ENCODE measurements at places on chromosomes 7 and 10.

GRCh38 chr7:92750447-92750839, 85.9 kb downstream of the CDK6 start:
- DNase-seq, result no peak

GRCh38 chr10:29977171-29977570, 82.2 kb downstream of the JCAD start:
- no peak for DNase-seq

DNA sequence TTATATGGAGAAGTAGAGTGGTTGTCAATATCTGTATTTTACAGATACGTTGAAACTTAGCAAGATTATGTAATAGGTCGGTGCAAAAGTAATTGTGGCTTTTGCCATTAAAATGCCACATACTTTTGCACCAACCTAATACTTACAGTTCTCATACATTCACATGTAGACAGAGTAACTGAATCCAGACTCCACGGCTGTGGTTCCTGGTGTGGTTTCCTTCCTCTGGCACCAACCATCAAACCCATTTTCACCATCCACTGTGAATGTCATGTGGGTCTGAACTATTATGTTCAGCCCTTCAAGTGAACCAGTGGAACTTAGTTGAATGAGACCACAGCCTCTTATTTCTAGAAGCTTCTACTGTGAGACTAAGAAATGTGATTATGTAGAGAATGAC, 31.5 kb upstream of the SLIT1 start:
- DNase-seq, result no peak

DNA sequence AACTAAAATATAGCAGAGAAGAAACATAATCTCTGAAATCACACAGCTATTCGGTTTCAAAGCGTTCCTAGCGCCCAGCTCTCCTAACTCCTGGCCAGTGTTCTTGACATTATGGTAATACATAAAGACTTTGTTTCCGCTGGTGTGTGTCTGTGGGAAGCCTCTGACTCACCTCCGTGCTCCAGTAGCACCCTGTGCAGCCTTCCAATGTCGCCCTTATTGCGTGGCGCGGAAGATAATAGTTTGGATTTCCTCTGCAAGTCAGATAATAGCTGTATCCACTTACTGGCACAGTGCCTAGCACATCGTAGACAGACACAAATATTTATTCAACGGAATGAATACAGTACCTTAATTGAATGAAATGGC, 570 bp downstream of the BMS1 start:
- peak; percentile 14 for DNase-seq

GRCh38 chr7:129773328-129773731, 161.8 kb downstream of the NRF1 start:
- no peak for DNase-seq

DNA sequence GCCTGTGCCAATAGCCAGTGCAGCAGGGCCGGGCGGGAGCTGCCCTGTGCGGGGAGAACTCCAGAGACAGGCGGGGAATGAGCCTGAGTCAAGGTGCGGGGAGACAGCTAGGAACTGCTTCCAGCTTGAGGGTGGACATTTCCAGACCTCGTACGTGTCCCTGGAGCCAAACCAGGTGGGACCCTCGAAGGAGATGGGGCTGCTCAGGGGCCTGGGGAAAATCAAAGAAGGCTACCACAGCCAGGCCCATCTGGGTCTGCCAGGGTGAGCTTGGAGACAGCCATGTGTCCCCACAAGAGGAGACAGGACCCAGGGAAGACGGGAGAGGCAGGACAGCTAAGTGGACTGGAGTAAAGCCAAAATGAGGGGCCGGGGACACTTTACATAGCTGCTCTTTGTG, 504.9 kb upstream of the MGMT start:
- DNase-seq, result no peak

DNA sequence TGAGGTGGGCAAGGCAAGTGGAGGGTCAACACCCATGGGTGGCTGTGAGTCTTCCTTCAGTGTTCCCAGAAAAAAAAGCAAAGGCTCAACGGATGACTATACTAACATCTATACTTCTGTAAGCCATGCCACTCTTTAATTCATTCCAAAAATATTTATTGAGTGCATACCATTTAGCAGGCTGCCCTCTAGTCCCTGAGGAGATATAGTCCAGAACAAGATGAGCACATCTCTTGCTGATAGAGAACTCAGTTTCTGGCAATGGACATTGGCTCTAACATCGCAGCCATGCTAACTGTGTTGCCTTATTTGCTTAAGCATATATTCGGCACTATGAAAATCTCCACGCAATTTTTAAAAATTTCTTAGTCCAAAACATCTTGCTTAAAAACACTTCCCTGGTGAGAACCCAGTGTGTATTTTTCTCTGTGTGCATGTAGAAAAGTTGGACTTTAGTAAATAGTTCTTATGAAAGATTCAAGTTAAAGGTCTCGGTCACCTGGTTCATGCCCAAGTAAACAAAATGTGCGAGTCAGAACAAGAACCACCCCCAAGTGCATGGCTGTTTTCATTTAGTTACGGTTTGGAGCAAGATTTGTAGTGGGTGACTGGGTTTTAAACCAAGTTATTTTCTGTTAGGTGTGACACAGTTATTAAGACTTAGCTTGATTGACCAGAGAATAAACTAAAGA, 69.8 kb downstream of the MET start:
- no peak for DNase-seq

GRCh38 chr10:130040817-130041330, 69.8 kb downstream of the C10orf143 start:
- no peak for DNase-seq

GRCh38 chr10:45249978-45250693, 65.3 kb downstream of the OR13A1 start:
- DNase-seq, result peak; percentile 55

DNA sequence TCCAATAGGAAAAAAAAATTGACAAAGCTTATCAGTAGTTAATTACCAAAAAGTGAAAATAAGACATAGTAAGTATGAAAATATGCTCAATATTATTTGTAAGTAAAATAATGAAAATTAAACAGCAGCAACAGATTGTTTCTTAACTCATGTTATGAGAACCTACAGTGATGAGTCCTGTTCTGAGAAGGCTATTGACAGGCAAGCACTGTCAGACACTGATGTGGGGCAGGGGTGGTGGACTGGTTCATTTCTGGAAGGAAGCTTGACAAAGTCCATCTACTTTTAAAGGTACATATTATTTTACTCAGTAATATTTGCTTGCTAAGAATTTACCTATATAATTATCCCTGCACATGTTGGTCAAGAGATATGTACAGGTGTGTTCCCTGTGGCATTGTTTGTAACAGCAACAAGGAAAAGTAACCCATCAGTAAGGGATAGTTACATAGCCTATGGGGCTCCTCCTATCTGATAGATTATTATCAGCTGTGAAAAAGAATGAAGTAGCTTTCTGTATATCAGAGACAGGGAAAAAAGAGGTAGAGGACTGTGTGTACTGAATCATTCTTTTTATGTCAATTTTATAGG, 161.6 kb downstream of the RTKN2 start:
- no peak for DNase-seq

- no peak for DNase-seq
Measured at GRCh38 chr7:155653803-155654202, 9.3 kb downstream of the RBM33 start.

DNA sequence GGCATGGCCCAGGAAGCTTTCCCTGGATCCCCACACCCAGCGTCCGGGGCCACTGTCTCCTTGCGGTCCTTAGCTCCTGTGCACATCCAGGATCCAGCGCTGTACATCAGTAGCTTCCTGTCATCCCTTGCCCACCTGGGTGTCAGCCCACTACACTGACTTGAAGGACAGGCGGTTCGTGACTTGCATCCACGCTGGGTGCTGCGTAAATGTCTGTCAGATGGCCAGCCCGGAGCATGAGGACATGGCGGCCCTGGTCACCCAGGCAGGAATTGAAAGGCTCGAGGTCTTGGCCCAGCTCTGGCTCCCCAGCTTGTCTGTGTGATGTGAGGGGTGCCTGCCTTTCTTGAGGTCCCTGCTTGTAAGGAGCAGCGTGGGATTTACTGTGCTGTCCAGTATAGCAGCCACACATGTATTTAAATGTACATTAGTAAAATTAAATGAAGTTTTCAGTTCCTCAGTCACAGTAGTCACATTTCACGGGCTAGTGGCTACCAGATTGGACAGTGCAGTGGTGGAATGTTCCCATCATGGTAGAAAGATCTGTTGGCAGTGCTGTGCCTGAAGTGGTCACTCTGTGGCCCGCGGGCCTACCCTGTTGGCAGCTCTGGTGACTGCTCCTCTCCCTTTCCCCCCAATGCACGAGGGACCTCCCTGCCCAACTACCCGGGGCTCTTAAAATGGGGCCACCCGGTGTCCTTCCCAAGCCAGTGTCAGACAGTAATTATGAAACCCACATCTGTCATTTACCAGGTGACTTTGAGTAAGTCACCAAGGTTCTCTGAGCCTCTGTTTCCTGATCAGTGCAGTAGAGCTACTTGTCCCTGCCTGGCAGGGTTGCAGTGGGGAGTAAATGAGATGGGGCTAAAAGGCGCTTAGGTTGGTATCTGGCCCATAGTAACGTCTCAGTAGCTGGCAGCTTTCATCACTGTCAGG, 97.8 kb upstream of the PPIF start:
- DNase-seq, result no peak

DNA sequence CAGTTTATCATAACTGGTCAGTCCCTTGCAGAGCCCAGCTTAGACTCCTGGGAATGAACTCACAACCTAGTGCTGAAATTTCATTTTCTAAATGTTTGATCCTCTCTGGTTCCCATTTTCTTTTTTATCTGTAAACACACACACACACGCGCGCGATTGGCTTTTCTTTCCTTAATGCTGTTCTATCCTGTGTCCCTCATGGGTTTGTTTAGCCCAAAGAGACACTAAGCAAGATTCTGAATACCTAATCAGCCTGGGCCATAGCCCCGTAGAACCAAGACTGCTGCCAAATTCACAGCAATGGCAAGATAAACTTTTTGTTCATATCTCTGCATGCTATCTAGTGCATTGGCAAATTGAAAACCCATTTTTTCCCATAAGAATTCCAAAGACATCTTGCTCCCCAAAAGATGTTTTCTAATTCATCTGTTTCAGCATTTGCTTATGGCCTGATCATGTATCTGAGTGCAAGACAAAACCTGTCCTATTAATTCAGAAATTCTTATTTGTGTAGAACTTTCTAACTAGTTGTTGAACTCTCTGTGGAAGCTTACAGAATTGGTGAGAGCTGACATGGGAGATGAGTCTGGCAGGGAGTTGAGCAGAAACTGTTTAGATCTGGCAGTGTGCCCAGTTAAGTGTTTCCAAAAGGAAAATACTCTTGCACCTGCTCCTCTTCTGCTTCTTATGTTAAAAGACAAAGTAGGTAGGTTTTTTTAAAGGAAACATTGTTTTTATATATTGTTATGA, 1.8 kb upstream of the IFIT1 start:
- DNase-seq, result peak; percentile 11

- DNase-seq, result no peak
Measured at GRCh38 chr10:104574427-104574826, 66.7 kb upstream of the SORCS3 start.

GRCh38 chr10:132641966-132642731, 104.6 kb downstream of the INPP5A start:
- DNase-seq, result no peak

DNA sequence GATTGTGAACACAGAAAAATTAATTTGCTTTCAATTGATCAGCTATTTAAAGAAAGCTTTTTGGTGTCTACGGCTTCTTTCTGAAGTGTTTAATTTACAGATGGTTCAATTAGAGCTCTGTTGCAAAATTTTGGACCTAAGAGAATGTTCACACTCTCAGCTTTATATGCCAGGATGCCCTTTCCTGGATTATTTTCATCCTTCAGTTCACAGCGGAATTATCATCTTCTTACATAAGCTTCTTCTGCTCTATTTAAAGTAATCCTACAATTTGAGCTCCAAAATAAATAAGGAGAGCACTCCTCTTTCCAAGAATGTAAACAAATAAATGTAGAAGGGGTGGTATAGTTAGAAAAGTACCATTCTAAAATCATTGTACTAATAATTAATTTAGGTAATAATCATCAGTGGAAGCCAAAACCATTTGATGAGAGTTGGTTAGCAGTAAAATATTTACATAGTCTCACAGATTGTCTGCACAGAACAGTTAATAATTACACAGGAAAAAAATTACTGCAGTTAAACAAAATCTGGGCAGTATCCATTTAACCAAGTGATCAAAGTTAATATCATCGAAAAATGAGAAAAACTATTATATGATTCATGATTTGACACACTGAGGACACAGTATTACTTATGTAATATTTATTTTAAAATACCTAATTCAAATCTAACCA, 298.0 kb upstream of the TMEM229A start:
- no peak for DNase-seq

DNA sequence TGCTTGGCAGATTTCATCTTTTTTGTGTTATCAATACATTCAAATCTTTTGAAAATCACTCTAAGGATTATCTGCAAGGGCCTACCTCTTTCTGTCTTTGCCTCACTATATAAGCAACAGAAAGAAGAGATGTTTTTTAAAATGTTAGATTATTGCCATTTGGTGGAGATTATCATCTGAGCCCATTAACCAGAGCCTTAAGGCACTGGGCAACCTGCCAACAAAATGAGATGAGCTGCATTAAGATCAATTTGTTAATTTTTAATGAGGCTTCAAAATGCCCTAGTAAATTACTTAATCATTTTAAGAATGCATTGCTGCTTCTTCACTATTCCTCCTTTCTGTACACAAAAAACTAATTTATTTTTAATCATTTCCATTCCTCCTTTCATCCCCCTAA, 314.1 kb downstream of the SNX13 start:
- no peak for DNase-seq

DNA sequence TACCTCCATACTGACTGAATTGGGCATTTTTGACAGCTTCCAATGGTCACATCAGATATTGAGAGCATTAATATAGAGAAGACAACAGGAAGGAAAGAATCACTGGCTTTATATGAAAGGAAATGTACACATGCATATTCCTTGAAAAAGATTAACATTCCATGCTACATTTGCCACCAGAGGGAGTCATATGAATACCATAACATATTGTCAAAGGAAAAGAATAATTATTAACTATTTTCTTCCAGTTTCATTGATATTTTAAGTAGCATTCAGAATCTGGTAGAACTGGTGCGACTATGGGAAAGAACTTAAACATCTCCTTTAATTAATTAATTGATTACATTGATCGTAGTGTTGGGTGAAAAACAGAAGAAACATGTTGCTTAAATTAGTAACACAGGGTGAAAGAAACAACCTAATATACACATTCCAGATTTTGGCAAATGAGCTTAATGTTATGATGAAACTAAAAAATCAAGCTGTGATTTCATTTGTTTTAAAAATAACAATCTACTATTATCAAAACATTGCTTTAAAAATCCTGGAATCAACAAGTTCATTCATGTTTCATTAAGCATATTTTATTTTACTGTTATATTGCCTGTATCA, 71.5 kb downstream of the GPR85 start:
- no peak for DNase-seq

GRCh38 chr7:107696330-107696946, 35.8 kb downstream of the SLC26A4 start:
- no peak for DNase-seq

- DNase-seq, result no peak
Measured at GRCh38 chr10:115953281-115953680, 319.7 kb downstream of the GFRA1 start.

All from NCI-H2171 treated with DMSO at 0.1 percent for 48 hours (cell line).